ENCODE measurements at places on chromosomes 4 and X. TPM values are rescaled to one million over a fixed set of nuclear protein-coding genes. Genes with fewer than 3 reads are reported as not detected.

DNA sequence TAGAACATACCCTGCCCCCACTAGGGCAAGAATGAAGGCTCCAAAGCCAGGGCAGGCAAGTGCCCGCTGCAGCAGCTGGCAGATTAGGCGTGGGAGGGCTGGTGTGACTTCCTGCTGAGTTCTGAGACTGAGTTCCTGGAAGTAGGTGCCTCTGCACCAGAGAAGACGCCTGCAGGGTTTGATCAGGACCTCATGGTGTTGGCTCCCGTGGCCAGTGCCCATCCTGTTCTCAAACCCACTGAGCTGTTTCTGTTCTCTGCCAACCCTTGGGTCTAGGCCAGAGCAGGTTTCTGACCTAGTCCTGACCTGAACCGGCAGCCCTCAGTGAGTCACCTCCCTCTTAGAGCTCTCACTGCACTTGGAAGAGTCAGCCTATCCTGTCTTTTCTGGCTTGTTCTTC is 220.7 kb downstream of the HS6ST2 start:
- H3K4me1 ChIP-seq = no peaks in the 10 kb centered on the region
- no peak overlapping the region for H3K27ac ChIP-seq
- DNase-seq = no peak
- no peaks in the 10 kb centered on the region for H3K36me3 ChIP-seq

DNA sequence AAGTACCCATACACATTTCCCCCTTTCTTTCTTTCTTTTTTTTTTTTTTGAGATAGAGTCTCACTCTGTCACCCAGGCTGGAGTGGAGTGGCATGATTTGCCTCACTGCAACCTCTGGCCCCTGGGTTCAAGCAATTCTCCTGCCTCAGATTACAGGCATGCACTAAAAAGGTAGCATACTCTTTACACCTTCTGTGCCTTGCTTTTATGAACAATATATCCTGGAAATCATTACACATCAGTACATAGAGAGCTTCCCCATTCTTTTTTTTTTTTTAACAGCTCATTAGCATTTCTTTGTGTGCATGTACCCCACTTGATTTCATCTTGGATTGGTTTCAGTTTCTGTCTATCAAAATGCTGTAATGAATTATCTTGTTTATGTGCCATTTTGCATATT is 18.6 kb upstream of the HSD17B10 start:
- no peaks in the 10 kb centered on the region for H3K27me3 ChIP-seq
- H3K36me3 ChIP-seq = no peaks in the 10 kb centered on the region
- no peak for DNase-seq
- no peak overlapping the region for H3K4me3 ChIP-seq

DNA sequence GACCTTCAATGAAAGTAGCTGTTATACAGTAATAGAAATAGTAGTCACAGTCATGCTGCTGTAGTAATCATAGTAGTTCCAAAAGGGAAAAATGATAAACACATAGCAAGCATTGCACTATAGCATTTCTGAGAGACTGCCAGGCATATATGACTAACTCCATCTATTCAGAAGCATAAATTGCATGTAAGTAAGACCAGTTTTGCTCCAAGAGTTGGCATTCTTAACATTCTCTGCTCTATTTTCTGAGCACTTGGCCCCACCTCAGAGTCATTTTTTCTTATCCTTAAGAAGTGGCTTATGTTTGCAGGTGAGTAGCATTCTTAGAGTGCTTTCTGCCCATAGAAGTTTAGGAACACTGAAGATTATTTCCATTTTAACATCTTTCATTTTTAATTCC is 490.3 kb upstream of the TECRL start:
- H3K4me3 ChIP-seq = no peak overlapping the region
- H3K27ac ChIP-seq = no peak overlapping the region
- no peaks in the 10 kb centered on the region for H3K27me3 ChIP-seq
- DNase-seq = peak; percentile 65

- no peak for DNase-seq
- no peak overlapping the region for H3K27ac ChIP-seq
- H3K27me3 ChIP-seq = no peaks in the 10 kb centered on the region
- H3K4me3 ChIP-seq = no peak overlapping the region
Observed at GRCh38 chr4:29043411-29043810, 1676.8 kb upstream of the PCDH7 start.

DNA sequence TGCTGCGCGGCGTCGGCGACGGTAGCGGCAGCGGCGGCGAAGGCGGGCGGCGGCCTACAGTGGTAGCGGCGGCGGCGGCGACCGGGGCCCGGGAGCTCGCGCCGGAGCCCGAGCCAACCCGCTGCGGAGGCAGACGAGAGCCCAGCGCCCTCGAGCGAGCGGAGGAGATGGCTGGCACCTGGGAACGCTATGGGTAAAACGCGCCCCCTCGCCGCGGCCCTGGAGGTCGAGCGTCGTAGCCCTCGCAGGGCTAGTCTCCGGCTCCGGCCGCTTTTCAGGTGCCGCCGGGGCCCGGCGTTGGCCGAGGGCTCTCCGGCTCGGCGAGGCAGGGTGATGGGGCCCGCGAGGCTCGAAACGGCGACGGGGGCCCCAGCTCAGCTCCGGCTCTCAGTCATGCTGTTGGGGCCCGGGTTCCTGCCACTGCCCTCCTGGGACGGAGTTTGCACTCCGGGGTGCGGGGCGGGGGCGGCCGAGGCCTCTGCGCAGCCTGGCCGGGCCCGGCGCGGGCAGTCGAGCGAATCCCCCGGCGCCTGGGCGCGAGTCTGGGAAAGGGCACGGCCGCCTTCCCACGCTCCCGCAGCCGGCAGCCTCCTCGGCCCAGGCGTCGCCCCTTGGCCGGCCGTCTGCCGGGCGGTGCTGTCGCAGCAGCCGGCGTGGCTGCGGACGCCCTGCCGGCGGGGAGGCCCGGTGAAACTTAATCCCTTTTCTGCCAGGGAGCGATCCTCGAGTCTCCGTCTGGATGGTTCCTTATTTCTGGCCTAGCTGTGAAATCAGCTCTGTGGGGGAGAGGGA is 768 bp downstream of the MID2 start:
- DNase-seq = peak; percentile 41
- H3K27me3 ChIP-seq = no peaks in the 10 kb centered on the region
- H3K36me3 ChIP-seq = no peaks in the 10 kb centered on the region

GRCh38 chrX:136303041-136303440 is 2.3 kb downstream of the ADGRG4 start:
- no peak overlapping the region for H3K4me3 ChIP-seq
- no peaks in the 10 kb centered on the region for H3K27me3 ChIP-seq
- no peaks in the 10 kb centered on the region for H3K36me3 ChIP-seq
- DNase-seq = no peak
- no peaks in the 10 kb centered on the region for H3K4me1 ChIP-seq
- no peak overlapping the region for H3K27ac ChIP-seq

GRCh38 chrX:1946974-1947373 is 332.1 kb downstream of the ASMT start:
- H3K27ac ChIP-seq = no peak overlapping the region
- H3K4me1 ChIP-seq = no peaks in the 10 kb centered on the region
- no peak for DNase-seq
- no peaks in the 10 kb centered on the region for H3K36me3 ChIP-seq
- H3K27me3 ChIP-seq = no peaks in the 10 kb centered on the region

- peaks cover 7% of the 10 kb centered on the region for H3K4me1 ChIP-seq
- peak; percentile 29 for DNase-seq
- H3K36me3 ChIP-seq = no peaks in the 10 kb centered on the region
- no peak overlapping the region for H3K4me3 ChIP-seq
- H3K27me3 ChIP-seq = no peaks in the 10 kb centered on the region
Observed at GRCh38 chr4:183571350-183571941, 66.6 kb downstream of the ING2 start.

- H3K4me3 ChIP-seq = no peak overlapping the region
- no peaks in the 10 kb centered on the region for H3K27me3 ChIP-seq
- H3K36me3 ChIP-seq = peaks cover 38% of the 10 kb centered on the region
- H3K27ac ChIP-seq = no peak overlapping the region
- DNase-seq = no peak
Observed at GRCh38 chr4:73103799-73104503, 34.4 kb upstream of the COX18 start.

DNA sequence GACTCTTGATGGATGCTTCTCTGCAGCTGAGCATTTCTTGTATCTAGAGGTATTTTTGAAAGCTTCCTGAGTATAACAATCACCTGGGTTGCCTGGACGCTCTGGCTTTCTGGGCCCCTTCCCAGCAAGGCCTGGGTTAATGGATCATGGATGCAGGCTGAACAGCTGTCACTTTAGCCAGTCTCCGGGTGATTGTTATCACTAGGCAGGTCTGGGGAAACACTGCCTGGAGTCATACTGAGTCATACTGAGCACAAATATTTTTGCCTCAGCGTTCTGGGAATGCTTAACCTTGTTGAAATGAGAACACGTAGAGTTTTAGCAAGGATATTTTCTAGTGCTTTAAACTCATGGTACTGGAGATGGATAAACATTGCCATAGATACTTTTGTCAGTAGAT is 102.6 kb downstream of the PHEX start:
- H3K36me3 ChIP-seq = no peaks in the 10 kb centered on the region
- peaks cover 17% of the 10 kb centered on the region for H3K4me1 ChIP-seq
- H3K4me3 ChIP-seq = no peak overlapping the region
- DNase-seq = peak; percentile 72

DNA sequence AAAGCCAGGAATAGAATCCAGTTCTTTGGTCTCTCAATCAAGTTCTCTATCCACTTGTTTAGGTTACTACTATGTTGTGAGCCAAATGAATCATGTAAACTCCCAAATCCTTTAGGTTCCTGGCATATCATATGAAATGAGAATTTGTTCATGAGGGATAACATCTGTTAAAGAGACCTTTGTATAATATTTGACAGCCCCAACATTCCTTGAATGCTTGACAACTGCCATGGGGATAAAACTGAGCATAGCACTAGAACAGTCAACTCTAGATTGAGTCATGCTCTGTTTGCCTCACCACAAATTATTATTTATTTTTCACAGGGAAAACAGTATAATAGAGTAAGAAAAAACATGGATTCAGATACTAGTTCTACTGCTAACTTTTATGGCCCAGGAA is 93.3 kb downstream of the NAA11 start:
- H3K4me3 ChIP-seq = no peak overlapping the region
- no peaks in the 10 kb centered on the region for H3K4me1 ChIP-seq
- H3K36me3 ChIP-seq = no peaks in the 10 kb centered on the region
- no peak for DNase-seq

DNA sequence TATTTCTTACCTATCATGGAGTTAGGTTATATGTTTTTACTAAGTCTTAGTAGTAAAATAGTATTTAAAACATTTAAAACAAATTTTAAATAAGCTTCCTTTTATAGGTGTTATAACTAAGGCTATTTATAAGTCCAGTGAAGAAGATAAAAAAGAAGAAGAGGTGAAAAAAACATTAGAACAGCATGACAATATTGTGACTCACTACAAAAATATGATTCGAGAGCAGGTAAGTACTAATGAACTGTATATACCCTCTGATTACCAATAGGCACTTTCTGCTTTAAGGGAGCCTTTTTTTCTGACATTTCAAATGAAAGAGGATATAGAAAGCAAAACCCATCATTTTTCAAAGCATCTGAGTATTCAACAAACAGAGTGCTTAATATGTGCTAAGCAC is 76.6 kb downstream of the USO1 start:
- no peak overlapping the region for H3K27ac ChIP-seq
- DNase-seq = no peak
- no peak overlapping the region for H3K4me3 ChIP-seq
- H3K36me3 ChIP-seq = peaks cover 25% of the 10 kb centered on the region

GRCh38 chr4:46274717-46275116 is 115.2 kb downstream of the GABRA2 start:
- no peak for DNase-seq
- no peaks in the 10 kb centered on the region for H3K4me1 ChIP-seq
- H3K27me3 ChIP-seq = no peaks in the 10 kb centered on the region
- H3K27ac ChIP-seq = no peak overlapping the region

GRCh38 chr4:82594456-82594855 is 32.7 kb upstream of the TMEM150C start:
- H3K27me3 ChIP-seq = peaks cover 26% of the 10 kb centered on the region
- no peak overlapping the region for H3K4me3 ChIP-seq
- peak; percentile 20 for DNase-seq

DNA sequence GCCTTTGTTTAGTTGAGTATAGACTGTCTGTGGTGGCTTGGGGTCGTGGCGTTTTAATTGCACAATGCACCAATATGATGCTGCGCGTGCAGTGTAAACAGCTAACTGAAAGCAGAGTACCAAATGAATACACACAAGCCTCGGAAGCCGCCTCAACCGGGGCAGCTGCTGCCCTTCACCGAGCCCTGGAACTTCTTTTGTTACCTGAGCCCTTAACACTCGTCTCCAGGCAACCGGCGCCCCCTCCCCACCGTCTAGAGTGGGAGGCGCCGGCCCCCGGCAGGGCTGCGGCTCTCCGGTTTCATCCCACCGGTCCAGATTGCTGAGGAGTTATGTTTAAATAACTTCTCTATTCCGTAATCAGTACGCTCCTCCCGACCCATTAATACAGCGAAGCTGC is 173.2 kb upstream of the TBL1X start:
- no peak overlapping the region for H3K27ac ChIP-seq
- peaks cover 15% of the 10 kb centered on the region for H3K27me3 ChIP-seq
- no peaks in the 10 kb centered on the region for H3K36me3 ChIP-seq

- no peak overlapping the region for H3K27ac ChIP-seq
- no peaks in the 10 kb centered on the region for H3K4me1 ChIP-seq
- peaks cover 7% of the 10 kb centered on the region for H3K27me3 ChIP-seq
- H3K36me3 ChIP-seq = no peaks in the 10 kb centered on the region
- no peak for DNase-seq
Observed at GRCh38 chr4:112379306-112379705, 82.1 kb downstream of the ALPK1 start.

DNA sequence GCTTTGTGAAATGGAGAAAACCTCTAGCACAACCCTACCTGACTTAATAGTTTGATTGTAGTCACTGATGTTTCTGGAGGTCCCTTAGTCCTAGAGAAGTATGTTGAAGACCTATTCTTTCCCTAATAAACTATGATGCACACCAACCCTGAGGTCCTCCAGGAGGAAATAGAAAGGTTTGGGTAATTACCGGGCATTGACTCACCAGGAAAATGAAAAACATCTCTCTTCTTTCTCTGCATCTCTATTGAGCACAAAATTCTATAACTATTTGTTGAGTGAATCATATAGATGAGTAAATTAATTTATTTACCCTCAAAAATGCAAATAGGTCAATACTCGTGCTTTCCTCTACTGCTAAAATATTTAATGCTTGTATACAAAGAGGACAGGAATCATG is 582.4 kb upstream of the FAM241A start:
- peak; percentile 24 for DNase-seq
- no peaks in the 10 kb centered on the region for H3K4me1 ChIP-seq
- H3K4me3 ChIP-seq = no peak overlapping the region
- no peaks in the 10 kb centered on the region for H3K36me3 ChIP-seq

GRCh38 chr4:27096142-27096824 is 235.6 kb downstream of the STIM2 start:
- DNase-seq = no peak
- H3K36me3 ChIP-seq = no peaks in the 10 kb centered on the region
- no peaks in the 10 kb centered on the region for H3K4me1 ChIP-seq
- H3K27me3 ChIP-seq = peaks cover 10% of the 10 kb centered on the region
- H3K27ac ChIP-seq = no peak overlapping the region
- H3K4me3 ChIP-seq = no peak overlapping the region

The SMIM10L2A gene
- 0.48 TPM for total RNA-seq

The SPACA5 gene
- total RNA-seq = not detected

The ALG13 gene
- 31.0 TPM for total RNA-seq

The LRAT gene
- total RNA-seq = 0.50 TPM

The KDR gene
- total RNA-seq = 2.5 TPM

The MTMR8 gene
- 0.89 TPM for total RNA-seq

The REPS2 gene
- total RNA-seq = 1.2 TPM

The TLR2 gene
- 0.79 TPM for total RNA-seq

The NWD2 gene
- not detected for total RNA-seq

The HSD17B13 gene
- total RNA-seq = not detected

The FATE1 gene
- total RNA-seq = not detected

The SATL1 gene
- total RNA-seq = 0.19 TPM

The ARX gene
- total RNA-seq = not detected

The SPOCK3 gene
- total RNA-seq = 0.36 TPM

The ARHGEF38 gene
- not detected for total RNA-seq

The KLB gene
- total RNA-seq = not detected

The SULT1B1 gene
- total RNA-seq = 0.11 TPM

The CACNA1F gene
- total RNA-seq = not detected

The GUCY1B1 gene
- total RNA-seq = 2.5 TPM
